ENCODE measurements at places on chromosomes 3 and 15.
A peak's percentile ranks its signal among the peaks of the same experiment; 100 is the strongest.

DNA sequence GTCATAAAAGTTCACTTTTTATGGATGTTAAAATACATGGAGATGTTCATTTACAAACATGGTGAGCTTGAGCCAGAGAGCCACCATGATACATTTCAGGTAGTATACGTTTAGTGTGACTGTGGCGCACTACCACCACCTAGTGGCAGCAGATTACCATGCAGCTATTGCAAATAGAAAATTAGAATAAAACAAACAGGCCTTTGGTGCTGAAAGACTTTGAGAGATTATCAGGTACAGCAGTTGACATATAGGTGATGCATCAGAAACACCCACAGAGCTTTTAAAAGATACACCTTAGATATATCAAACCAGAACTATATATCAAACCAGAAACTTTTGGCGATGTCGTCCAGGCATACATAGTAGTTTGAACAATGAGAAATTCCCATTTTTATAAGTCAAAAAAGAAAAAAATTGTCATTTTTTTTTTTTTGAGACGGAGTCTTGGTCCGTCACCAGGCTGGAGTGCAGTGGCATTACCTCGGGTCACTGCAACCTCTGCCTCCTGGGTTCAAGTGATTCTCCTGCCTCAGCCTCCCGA lies 42.0 kb upstream of the ICE2 start:
- peak; percentile 80 for DNase-seq

GRCh38 chr3:197364410-197365071 lies 66.1 kb upstream of the DLG1 start:
- no peak for DNase-seq

DNA sequence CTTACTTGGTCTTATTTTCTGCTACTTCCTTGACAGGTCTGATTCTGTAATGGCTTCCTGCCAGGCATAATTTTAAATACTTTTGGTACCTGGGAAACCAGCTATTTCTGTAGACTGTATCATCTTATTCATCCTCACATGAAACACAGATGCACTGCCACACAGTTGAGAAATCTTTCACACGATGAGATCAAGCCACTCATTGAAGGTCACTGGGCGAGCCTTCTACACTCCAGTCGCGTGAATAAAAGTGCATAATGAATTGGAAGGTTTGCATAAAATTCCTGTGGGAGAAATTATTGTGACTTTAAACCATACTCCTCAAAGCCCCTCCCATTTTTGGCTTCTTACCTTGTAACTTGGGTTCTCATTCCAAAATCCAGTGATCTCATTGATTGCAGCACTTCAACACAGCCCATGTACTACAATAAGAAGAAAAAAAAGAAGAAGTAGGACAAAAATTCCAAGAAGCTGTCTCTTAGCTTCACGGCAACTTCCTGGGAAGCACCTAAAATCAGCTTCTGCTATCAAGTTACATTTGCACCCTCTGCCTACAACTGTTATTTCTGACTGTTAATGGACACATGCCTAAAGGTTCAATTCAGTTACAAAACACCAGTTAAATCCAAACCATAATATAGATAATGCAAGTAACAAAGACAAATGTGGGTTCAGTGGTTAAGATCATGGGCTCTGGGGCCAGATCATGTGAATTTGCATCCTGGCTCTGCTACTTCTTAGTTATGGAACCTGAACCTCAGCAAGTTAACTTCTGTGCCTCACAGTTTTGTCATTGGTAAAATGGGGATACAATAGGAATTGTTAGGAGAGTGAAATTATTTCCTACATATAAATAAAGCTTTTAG lies 39.0 kb downstream of the SHC4 start:
- no peak for DNase-seq

GRCh38 chr15:70327328-70327855 lies 229.7 kb upstream of the TLE3 start:
- DNase-seq = no peak

- no peak for DNase-seq
Observed at GRCh38 chr15:59035201-59035600, 47.7 kb downstream of the RNF111 start.

- DNase-seq = no peak
Observed at GRCh38 chr3:71180524-71180923, 403.0 kb downstream of the FOXP1 start.

Data from HT-29 (cell line).